ENCODE measurements at places on chromosomes 16 and 17.

DNA sequence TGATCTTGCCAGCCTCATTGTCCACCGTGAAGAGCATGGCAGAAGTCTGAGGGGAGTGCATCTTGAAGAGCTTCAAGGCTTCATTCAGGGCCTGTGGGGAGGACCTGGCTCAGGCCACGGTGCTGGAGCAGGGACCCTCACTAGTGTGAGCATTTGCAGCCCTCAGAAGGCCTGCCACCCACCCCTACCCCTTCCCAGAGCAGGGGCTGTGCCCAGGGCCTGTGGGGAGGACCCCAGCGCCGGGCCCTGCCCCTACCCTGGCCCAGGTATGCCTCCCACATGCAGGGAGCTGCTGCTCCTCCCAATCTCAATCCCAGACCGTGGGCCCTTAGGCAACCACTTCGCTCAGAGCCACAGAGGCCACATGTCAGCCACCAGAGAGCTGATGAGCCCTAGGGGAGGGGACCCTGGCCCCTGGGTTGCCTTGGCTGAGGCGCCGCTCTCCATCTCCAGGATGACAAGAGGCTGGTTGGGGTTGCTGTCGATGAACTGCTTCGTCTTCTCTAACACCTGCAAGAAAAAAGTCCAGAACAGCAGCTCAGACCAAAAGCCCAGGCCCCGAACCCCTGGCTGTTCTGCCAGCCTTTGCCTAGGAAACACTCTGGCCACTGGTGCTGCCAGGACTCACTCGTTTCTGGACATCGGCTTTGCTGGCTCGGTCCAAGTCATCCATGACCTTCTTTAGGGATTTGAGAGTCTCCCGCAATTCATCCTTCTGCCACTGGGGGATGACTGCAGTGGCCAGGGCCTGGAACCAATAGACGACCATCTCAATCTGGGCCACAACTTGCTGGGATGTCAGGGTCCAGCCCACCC, 1.8 kb upstream of the EXOSC6 start:
- DNase-seq = no peak

DNA sequence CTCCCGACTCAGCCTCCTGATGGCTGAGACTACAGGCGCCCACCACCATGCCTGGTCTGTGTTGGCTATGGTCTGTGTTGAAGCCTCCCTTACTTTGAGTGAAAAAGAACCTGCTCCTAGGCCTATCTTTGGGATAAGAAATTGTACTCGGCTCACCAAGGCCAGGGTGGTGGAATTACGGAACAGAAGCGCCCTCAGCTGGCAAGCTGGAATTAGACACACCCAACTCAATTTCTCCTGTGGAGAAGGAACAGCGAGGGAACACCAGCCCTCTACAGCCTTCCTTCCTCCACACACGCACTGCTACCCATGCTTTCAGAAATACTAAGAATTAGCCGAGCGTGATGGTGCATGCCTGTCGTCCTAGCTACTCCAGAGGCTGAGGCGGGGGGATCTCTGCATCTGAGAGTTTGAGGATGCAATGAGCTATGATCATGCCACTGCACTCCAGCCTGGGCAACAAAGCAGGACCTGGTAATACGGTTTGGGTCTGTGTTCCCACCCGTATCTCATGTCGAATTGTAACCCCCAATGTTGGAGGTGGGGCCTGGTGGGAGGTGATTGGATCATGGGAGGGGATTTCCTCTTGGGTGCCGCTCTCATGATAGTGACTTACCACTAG, 40.1 kb upstream of the RBBP6 start:
- peak; percentile 47 for DNase-seq

DNA sequence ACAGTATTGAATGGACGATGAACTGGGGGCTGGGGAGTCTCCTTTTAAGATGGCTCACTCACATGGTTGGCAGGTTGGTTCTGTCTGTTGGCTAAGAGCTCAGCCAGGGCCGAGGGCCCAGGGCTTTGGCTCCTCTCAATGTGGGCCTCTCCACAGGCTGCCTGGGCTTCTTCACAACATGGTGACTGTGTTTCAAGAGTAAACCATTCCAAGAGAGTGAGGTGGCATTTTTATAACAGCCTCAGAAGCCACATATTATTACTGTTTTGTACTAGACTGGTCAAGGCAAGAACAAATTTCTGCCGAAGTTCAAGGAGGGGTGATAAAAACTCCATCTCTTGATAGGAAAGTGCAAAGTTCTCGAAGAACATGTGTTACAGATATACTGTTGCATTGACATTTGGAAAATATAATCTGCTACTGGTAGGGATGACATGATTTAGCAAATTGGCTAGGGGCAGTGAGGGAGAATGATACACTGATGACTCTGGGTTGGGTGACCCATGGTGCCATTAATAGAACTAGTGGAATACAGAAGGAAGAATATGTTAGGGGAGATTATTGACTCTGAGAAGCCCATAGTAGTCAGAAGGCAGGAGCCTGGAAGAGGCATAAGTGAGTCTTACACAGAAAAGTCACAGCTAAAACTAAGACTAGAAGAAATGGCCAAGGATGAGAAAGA, 13.7 kb downstream of the KRABD2 start:
- DNase-seq = no peak

GRCh38 chr16:71526111-71526631, at the start of gene CHST4:
CHST4 (plus strand) TSS chr16:71526426; CDS start chr16:71536678, 10,252 bp downstream.
- no peak for DNase-seq

- DNase-seq = no peak
These were observed 53.7 kb downstream of the IL21R start for GRCh38 chr16:27455700-27456099.

DNA sequence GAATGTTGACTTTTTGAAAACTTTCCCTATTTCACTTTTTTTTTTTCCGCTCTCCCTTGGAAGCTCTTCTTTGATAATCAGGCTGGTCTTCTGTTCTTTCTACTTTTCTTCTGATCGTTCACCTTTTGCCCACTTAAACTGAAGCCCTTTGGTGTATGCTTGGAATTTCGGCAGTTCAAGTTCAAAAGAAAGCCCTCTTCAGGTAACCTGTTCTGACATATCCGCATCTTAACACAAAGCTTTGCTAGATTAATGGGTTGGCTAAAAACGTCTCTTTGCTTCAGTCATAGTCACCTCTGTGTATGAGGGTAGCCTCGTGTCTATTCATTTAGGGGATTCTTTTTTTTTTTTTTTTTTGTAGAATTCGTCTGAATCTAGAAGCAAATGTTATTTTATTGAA, 1115.8 kb upstream of the RBFOX1 start:
- DNase-seq = no peak

DNA sequence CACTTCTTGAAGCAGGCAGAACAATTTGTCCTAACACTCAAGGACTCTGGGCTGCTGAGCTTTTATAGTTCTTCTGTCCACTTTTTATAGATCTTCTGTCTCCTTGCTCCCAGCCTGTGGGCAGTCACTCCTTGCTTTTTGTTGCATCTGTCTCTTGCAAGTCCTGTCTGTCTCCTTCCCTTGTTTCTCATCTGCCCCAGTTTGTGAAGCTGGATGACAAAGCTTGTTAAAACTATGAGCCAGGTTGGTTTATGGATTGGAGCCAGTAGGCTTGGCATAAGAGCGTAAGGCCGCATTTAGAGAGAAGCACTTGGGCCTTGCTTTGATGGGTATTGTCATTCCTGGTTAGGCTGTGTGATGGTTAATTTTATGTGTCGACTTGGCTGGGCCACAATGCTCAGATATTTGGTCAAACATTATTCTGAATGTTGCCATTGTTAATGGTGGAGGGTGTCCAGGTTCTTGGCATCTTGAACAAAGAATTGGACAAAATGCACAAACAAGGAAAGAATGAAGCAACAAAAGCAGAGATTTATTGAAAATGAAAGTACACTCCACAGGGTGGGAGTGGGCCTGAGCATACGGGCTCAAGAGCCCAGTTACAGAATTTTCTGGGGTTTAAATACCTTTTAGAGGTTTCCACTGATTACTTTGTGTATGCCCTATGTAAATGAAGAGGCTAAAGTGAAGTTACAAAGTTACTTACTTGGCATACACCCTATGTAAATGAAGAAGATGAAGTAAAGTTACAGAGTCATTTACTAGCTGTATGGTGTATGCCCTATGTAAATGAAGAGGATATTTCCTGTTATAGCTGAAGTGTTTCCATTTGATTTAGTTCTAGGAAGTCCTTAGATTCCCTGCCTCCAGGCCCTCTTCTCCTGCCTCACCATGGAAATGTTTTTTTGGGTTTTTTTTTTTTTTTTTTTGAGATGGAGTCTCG, 8.0 kb upstream of the CPPED1 start:
- DNase-seq = no peak

- no peak for DNase-seq
These were observed 14.0 kb downstream of the HS3ST3A1 start for GRCh38 chr17:13587487-13588338.

GRCh38 chr17:54259476-54259875, 436.7 kb downstream of the KIF2B start:
- no peak for DNase-seq

- DNase-seq = no peak
These were observed 496.5 kb downstream of the TOX3 start for GRCh38 chr16:52050418-52050817.

- DNase-seq = no peak
These were observed 276.1 kb downstream of the SLC39A11 start for GRCh38 chr17:72816406-72816805.

- no peak for DNase-seq
These were observed 8.8 kb upstream of the SUMO2 start for GRCh38 chr17:75191584-75191983.

DNA sequence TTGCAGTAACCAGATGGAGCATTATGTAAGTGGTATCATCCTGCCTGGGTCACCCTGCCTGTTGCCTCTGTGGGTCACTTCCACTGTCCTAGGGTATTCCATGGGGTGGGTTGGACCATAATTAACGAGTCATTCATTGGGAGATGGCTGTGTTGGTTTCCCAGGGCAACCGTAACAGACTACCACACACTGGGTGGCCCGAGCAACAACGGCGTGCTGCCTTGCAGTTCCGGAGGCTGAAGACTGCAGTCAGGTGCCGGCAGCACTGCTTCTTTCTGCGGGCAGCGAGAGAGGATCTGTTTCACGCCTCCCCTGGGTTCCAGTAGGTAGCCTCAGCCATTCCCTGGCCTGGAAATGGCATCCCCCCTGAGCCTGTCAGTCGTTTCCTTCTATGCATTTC, 28.9 kb upstream of the CMIP start:
- DNase-seq = no peak

GRCh38 chr16:2858245-2859025, 465 bp upstream of the PRSS22 start:
- no peak for DNase-seq

DNA sequence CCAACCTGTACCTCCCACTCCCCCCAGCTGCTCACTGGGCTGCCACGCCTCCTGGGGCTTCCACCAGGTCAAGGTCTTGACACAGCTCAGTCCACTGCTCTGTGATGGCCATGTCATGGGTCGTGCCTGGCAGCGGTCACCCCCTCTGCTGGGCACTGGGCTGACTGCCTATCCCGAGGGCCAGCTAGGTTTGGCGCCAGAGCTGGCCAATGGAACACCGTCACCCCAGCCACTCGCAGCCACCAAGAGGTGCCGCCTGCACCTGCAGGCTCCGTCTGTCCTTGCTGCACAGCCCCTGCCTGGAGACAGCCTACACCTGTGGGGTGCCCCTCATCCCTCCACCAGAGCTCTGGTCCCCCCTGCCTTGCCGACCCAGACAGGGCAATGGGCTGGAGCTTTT, 4.5 kb upstream of the RAB40C start:
- no peak for DNase-seq

Data from GM10248 (cell line).